ENCODE measurements at places on chromosomes 6 and 20.
A peak's percentile ranks its signal among the peaks of the same experiment; 100 is the strongest.

DNA sequence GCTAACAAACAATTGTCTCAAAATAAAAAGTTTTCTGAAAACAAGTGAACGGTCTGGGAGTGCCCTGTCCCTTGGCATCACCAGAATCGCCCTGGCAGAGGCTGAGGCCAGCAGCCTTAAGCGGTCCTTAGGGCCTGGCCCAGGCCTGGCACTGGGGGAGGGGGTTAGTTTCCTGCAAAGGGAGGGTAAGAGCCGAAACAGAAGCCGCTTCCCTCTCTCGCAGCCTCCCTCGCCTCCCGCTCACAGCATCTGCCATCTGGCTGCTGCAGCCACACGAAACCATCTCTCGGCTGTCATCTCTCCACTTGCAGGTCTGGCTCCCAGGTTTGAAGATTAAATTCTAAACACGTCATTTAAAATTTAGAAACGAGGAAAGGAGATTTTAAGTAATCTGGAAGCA lies 31.5 kb downstream of the PMEPA1 start:
- DNase-seq, result no peak

- DNase-seq, result no peak
Measured at GRCh38 chr6:143064951-143065683, 4.4 kb downstream of the AIG1 start.

GRCh38 chr6:135158397-135158796 lies 22.7 kb upstream of the MYB start:
- DNase-seq, result no peak

DNA sequence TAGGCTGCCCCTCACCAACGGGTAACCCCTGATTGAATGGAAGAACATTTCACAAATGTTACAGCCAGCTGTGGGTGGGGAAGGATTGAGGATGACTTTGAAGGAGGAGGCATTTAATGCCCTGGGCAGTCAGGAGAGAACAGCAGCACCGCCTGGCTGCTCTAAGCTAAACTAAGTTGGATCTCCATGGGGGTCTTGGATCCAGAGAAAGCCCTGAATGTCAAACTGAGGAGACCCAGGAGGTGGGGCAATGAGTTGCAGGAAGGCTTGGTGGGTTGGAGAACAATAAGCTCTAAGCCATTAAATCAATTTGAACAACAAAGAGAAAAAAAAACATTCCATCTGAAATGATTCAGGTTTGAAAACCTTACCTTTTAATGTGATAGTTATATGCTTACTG lies 35.4 kb downstream of the TMX4 start:
- DNase-seq, result no peak

DNA sequence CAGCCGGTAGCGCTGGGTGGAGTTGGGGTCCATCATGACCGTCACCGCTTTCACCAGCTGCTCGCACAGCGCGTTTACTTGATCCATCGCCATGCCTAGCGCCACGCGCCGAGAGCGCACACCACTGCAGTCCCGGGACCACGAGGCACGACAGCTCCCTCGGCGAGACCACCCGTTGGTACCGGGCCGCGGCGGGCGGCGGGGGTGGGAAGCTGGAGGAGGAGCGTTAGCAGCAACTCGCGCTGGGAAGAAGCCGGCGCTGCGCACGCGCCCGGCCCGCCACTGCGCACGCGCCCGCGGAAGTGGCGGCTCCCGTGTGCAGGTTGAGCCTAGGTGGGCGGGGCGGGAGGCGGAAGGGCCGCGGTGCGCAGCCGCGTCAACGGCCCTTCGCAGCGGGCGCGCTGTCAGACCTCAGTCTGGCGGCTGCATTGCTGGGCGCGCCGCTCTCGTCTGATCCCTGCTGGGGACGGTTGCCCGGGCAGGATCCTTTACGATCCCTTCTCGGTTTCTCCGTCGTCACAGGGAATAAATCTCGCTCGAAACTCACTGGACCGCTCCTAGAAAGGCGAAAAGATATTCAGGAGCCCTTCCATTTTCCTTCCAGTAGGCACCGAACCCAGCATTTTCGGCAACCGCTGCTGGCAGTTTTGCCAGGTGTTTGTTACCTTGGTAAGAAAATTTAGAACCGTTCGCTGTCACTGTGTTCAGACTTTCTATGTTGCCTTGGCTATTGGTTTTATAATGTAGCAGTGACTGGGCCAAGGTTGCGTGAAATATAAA lies at the start of the genes POLH and XPO5:
POLH (plus strand) TSS at position 414 of the 780 bp plus-strand sequence. CDS start 6,135 bp downstream, outside the sequence.
XPO5 (minus strand) TSS at position 267 of the 780 bp plus-strand sequence; CDS start at position 93, 174 bp downstream.
- DNase-seq, result peak; percentile 53

DNA sequence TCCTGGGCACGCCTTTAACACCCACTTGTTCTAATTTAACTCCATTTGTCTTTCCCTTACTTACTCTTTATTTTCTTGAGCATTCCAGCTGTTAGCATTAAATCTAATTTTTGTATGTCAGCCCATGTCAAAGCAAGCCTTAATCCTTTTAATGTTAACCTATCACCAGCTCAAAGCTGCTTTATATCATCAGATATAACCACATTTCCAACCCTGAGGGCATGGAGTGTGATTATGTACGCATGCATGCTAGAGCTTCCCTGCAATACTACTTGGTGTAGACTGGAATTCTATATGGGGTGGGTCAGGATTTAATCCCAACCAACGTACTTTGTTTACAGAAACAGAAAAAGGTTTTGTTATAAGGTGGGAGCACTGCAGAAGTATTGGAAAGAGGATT lies 139.4 kb upstream of the HMGN3 start:
- DNase-seq, result no peak

GRCh38 chr20:36893801-36894200 lies 17.9 kb downstream of the TLDC2 start:
- no peak for DNase-seq

DNA sequence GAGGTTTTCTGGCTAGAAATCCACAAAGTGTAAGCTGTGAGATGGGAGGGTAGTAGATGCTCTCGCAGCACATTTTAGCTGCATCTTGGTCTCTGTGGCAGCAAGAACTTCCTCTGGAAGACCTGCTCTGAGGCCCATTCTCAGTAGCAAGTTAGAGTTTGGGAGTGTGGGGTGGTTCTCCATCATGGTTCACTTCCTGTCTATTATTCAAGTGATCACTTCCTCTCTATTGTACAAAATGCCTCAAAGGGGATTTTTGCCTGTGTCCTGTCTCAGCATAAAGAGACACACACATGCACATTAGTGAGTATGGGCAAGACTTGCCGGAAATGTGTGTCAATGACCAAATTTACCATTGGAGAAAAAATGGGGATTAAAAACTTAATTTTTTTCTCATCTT lies 42.5 kb downstream of the LYRM2 start:
- no peak for DNase-seq

- DNase-seq, result no peak
Measured at GRCh38 chr6:144055121-144055931, 40.0 kb downstream of the SF3B5 start.

GRCh38 chr20:50425076-50425475 lies 85.1 kb upstream of the PTPN1 start:
- no peak for DNase-seq

GRCh38 chr6:9576521-9576920 lies 838.4 kb downstream of the TFAP2A start:
- no peak for DNase-seq

DNA sequence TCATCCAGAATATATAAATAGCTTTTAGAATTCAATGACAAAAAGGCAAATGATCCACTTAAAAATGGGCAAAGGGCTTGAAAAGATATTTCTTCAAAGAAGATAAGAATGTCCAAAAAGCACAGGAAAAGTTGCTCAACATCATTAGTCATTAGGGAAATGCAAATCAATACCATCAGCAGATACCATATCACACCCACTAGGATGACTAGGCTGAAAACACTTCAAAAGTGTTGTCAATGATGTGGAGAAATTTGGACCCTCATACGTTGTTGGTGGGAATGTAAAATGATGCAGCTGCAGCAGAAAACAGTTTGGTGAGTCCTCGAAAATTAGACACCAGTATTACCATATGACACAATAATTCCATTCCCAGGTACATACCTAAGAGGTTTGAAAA lies 303.6 kb upstream of the SLC35B3 start:
- DNase-seq, result no peak

DNA sequence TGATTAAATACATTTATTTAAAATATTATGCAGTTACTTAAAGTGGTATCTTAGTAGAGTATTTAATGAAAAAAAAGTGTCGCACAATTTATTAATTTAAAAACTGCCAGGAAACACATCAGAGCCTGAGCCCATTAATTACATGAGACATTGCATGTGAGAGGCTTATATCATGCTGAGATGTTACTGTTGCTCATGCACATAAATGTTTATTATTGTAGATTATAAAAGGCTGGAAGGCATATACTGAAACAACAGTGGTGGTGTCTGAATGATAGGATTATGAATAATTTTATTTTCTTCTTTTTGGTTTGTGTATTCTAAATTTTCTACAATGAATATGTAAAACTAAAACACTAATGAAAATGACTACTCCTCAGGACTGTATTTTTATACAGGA lies 45.7 kb upstream of the TXNDC5 start:
- no peak for DNase-seq

GRCh38 chr6:158564243-158565121 lies 4.6 kb downstream of the TMEM181 start:
- DNase-seq, result no peak

GRCh38 chr20:4820806-4821518 lies 99.3 kb downstream of the PRND start:
- no peak for DNase-seq
